ENCODE measurements at places on chromosomes 5 and 9.

GRCh38 chr5:2149195-2149539, 266.4 kb upstream of the IRX4 start:
- DNase-seq, result no peak

DNA sequence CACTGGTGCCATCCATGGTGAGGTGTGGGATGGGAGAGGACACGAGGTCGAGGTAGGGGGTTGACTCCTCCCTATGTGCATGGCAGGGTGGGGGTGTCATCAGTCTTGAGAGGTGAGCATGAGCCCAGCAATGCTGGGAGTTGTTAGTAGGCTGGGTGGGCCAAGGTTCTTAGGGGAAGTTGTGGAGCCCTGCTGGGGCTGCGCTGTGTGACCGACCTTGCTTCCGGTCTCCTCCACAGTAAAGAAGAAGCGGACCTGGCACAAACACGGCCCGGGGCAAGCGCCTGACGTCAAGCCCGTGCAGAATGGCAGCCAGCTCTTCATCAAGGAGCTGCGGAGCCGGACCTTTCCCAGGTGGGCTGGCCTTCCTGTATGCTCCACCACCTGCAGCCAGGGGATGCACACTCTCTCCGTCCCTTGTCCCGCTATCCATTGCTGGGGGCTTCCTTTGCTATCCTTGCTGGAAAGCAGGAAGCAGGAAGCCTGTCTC, 59.8 kb downstream of the PHF2 start:
- no peak for DNase-seq

DNA sequence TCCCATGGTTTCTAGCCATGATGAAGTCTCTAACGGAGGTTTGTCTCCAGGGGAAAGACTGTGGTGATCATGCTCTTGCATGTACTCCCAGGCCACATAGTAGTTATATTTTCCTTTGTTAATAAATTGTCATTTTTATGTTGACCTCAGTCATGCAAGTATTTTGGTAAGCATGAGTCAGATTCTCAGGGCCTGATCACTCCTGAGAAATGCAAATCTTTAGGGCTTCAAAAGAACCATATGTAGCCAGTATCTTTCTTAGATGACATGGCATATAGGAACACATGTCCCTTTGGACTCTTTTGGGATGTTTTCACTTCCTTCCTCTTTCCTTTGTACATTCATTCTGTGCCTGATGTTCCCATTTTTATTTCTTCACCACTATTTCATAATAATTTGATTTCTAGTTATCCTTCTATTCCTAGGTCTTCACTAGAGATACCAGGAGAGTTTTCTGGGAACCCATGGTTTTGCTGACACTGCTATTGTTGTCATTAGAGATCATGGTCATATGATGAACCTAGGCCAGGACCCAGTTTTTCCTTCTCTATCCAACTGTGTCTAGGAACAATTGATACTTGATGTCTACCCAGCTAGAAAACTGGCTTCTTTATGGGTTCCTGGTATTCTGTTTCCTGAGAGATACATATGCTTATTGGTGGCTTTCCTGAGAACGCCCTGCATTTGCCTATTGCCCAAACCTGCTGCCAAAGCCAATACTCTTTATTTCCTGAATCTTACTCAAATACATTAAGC, 248.1 kb upstream of the NREP start:
- DNase-seq, result no peak

DNA sequence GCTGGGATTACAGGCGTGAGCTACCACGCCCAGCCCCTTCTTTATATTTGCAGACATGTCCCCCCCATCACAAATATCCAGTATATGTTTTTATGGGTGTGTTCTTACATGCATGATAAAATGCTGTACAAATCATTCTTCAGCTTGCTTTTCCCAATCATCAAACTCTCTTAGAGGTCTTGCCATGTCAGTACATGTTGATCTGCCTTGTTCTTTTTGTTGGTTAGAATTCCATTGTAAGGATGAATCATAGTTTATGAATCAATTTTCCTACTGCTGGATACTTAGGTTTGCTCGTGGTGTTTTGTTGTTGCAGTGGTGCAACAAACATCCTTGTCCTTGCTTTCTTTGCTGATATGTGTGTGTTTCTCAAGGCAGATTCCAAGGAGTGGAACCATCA, 79.9 kb upstream of the NEURL1B start:
- DNase-seq, result no peak

DNA sequence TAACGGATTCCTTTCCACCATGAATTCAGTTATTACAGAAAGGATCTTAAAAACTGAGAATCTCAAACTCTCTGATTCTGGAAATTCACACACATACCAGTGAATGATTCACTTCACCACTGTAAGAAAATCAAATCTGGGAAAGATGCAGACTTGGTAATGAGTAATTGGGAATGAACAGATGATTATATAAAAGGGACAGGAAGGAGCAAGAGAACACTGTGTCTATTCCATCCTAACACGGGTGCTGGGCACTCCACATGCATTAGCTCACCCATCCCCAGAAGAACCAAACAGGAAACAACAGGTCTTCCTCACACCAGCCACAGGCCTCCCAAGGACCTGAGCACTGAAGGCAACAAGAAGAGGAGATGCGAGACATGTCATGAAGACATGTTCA, 74.8 kb upstream of the ZNF622 start:
- no peak for DNase-seq

DNA sequence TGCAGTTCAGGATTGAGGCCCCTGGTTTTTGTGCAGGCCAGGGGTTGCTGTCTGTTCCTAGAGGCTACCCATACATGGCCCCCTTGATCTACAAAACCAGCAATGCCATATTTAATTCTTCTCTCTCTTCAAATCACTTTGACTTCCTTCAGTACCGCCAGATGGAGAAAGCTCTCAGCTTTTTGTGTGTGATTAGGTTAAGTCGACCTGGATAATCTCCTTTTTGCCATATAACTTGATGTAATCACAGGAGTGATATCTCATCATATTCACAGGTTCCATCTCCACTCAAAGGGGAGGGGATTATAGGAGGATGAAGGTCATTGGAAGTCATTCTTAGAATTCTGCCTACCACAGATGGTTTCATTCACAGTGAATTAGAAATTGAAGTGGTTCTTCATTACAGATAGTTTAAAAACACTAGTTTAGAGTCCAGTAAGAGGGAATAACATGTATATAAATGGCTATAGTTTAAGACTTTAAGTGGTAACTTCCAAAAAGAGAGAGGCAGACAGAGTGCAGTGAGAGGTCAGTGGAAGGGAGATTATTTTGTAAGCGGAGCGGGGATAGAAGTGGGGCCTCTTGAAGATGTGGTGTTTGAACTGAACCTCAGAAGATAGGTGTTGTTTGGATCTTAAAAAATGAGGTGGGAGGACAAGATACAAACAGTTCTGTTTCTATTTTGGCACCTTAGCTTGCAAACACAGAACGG, 85.9 kb downstream of the GALNT10 start:
- no peak for DNase-seq

- DNase-seq, result no peak
Observed at GRCh38 chr5:58322453-58322852, 137.4 kb downstream of the PLK2 start.

DNA sequence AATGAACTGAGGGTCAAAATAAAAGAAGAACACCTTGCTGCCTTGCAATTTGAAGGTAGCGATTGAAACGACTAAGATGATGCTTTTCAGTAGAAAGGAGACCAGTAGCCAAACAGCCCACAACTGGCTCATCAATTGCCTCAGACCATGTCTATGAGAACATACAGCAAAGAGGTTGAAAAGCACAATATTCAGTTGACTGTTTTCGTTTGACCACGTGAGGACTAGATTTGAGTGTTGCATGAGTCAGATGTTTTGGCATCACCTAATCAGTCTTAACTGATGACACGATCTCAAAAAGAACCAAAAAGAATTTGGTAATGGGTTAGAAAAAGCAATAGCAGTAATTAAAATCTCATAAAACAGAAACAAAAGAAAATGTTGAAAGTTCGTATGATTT, 82.7 kb upstream of the IL7R start:
- no peak for DNase-seq

GRCh38 chr5:12845549-12846159, 941.4 kb upstream of the CTNND2 start:
- DNase-seq, result no peak
